ENCODE measurements at places on chromosomes 1 and 21. TPM values are rescaled to one million over a fixed set of nuclear protein-coding genes. Genes with fewer than 3 reads are reported as not detected.

DNA sequence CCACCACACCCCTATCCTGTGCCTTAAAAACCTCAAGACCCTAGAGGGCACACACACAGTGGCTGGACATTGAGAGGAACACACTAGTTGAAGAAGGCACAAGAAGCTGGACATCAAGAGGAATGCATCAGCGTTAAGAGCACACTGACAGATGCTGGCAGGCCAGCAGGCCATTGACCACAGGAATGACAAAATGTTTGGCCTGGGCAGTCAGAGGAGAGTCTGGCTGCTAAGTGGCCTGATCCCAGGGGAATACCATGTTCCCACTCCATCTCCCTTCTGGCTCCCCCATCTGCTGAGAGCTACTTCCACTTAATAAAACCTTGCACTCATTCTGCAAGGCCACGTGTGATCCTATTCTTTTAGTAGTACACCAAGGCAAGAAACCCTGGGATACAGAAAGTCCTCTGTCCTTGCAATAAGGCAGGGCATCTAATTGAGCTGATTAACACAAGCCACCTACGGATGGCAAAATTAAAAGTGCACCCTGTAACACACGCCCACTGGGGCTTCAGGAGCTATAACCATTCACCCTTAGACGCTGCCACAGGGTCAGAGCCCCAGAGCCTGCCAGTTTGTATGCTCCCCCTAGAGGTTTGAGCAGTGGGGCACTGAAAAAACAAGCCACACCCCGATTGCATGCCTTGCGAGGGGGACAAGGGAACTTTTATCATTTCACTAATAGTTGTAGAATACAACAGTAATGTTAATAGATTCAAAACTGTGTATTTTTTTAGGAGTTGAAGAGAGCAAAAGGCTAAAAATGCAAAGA, 1216.1 kb upstream of the NCAM2 start:
- DNase-seq, result no peak

DNA sequence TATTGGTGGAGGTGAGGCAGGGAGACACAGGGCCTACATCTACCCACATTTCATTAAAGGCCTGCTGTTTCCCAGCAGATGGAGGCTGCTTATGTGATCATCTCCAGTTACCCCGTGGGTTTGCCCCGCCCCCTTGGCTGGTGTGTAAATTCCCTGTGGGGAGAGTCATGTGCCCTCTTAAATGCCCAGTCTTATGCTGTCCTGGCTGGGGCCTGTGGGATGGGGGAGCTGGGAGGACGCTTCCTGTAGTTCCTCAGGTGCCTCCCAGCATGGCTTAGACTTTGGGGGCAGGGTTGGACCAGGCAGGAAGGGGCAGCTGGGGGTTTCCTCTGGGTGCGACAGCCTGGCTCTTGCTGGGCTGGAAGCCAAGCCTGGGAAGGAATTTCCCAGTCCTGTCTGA, 15.5 kb upstream of the CITED4 start:
- peak; percentile 94 for DNase-seq

GRCh38 chr1:213686983-213687382, 300.8 kb upstream of the PROX1 start:
- no peak for DNase-seq

GRCh38 chr1:218553197-218553596, 208.1 kb downstream of the TGFB2 start:
- no peak for DNase-seq

- DNase-seq, result no peak
Measured at GRCh38 chr1:69172003-69173000, 395.4 kb upstream of the LRRC7 start.

DNA sequence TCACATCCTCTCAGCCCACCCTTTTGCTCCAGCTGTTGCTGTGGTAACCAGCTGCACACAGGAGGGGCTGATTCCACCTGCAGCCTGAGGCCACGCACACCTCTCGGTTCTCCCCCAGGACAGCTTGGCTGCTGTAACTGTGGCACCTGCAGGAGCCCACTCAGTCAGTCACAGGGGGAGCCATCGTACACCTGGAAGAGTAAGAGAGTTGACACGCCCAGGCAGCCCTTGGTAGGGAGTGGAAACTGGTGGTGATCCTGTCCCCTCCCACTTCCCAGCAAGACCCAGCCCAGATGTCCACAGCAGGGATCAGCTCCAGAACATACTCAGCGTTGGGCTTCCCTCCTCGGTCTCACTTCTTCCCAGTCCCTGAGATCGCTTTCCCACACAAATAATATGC, 32.2 kb upstream of the BACE2 start:
- no peak for DNase-seq

- DNase-seq, result no peak
Measured at GRCh38 chr1:240492832-240493440, 119.0 kb downstream of the GREM2 start.

- DNase-seq, result peak; percentile 45
Measured at GRCh38 chr1:15618077-15618654, 908 bp downstream of the DDI2 start.

DNA sequence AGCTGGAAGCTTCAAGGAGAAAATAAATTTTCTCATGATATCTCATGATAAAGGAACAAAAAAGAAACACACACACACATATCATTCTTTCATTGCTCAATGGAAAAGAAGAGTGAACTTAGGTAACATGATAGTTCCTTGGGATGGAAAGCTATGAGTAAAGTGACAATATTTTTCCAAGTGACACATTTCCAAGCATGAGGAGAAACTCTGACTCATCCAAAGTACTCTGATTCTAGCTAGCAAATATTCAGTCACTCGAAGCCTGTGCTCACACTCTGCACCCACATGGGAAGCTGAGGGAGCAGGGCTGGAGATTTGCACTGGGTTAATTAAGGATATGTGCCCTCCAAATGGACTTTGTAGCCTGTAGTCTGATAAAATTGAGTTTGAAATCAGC, 222.4 kb downstream of the LRRC40 start:
- peak; percentile 39 for DNase-seq

The CFHR4 gene
- not detected for total RNA-seq

DNA sequence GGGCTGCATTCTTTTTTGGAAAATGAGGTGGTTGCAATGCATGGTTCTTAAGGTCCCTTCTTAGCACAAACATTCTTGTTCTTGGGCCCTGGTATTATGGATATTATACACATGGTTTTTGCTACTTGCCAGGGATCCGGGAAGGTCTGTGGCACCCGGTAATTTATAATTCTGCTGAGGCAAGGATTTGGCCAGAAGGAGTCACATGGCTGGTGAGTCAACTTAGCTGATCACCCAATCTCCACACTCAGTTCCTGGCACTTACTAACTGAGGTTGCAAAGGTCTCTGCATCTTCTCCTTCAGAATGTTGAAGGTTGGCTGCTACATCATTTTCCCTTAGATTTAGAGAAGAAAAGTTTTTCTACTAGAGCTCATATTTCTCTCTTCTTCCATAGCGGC, 112.5 kb downstream of the ROR1 start:
- no peak for DNase-seq

DNA sequence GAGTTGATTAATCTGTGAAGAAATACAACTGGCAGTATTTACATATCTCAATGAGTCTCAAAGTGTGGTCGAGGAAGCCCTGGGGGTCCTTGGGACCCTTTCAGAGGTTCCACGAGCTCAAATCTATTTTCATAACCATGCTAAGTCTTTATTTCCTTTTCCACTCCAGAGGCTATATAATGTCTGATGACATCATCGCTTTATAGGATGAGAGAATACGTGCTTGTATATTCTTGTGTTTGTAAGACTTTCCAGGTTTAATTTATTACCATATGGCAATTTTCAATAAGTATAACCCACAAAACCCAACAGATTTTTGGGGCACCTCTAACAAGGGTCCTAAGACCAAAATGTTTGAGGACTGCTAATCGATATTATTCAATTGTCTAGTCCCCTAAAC, 1.4 kb upstream of the SLC19A2 start:
- DNase-seq, result no peak

The FLG gene
- total RNA-seq, result not detected

DNA sequence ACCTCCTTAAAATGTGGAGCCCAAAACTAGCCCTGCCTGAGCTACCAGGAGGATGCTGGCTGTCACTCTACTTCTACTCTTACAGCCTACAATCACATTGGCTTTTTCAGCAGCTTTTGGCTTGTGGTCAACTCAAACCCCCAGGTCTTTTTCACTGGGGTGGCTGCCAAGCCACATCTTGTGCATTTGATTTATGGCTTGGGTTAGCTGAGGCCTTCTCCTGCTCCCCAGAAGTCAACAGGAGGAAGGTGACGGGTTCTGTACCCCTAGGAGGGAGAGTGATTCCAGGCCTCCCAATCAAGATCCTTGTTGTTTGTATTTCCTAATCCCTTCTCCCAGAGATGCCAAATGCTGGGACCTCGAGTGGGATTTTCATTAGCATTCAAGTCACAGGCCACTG, 124.3 kb downstream of the LACTBL1 start:
- DNase-seq, result no peak

The RHEX gene
- not detected for total RNA-seq

The TNFRSF4 gene
- total RNA-seq, result 1.5 TPM

The ALX3 gene
- total RNA-seq, result not detected

GRCh38 chr1:80495806-80496205, 1304.9 kb upstream of the ADGRL2 start:
- DNase-seq, result no peak

DNA sequence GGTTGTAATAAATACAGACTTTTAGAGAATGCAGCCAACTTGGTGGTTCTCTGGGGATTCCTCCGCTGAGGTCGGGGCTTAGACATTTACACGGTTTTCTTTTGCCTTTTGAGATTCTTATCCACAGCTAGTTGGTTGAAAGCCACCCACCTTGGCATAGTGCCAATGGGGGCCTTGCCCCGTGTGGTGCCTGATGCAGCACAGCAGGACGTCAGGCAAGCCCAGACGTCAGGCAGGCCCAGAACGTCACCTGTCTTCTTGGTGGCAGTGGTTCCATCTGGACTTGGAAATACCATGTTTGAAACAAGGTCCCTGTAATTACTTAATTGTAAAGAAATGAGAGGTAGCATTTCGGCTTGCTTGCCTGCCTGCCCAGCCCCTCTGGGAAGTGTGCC, 78.5 kb downstream of the GALNT2 start:
- DNase-seq, result no peak

GRCh38 chr1:178168536-178168935, 74.6 kb downstream of the RASAL2 start:
- DNase-seq, result no peak

GRCh38 chr1:71047635-71048607, at the start of gene PTGER3:
TSS of gene PTGER3 (minus strand) at chr1:71047816. CDS start at chr1:71047577, 239 bp downstream.
- peak; percentile 7 for DNase-seq

GRCh38 chr1:205972491-205973168, 29.4 kb upstream of the SLC26A9 start:
- no peak for DNase-seq

GRCh38 chr1:169025412-169025811, 81.1 kb upstream of the ATP1B1 start:
- DNase-seq, result no peak

The CD164L2 gene
- total RNA-seq, result not detected

- DNase-seq, result no peak
Measured at GRCh38 chr21:30577766-30578165, 12.4 kb downstream of the KRTAP22-2 start.

GRCh38 chr1:236060286-236060685, 4.6 kb downstream of the NID1 start:
- DNase-seq, result no peak

The S100A12 gene
- not detected for total RNA-seq

- peak; percentile 61 for DNase-seq
Measured at GRCh38 chr21:28436286-28436932, 556.3 kb downstream of the LTN1 start.

The MEX3A gene
- total RNA-seq, result 26.6 TPM

GRCh38 chr1:155169541-155169940, 3.6 kb downstream of the KRTCAP2 start:
- no peak for DNase-seq

GRCh38 chr1:201309416-201309815, 26.1 kb downstream of the PKP1 start:
- peak; percentile 75 for DNase-seq

DNA sequence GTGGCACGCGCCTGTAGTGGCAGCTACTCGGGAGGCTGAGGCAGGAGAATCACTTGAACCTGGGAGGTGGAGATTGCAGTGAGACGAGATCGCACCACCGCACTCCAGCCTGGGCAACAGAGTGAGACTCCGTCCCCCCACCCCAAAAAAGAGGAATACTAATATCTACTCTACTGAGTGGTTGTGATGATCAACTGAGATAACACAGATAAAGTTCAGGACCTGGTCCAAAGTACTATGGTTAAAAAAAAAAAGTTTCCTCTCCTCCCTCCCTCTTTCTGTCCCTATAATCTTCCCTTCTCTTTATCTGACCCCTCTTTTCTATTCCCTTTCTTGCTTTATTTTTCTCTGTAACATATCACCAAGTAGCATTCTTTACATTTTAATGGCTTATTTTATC, 4.0 kb upstream of the RORC start:
- no peak for DNase-seq

- DNase-seq, result no peak
Measured at GRCh38 chr1:179128520-179128919, 46.6 kb downstream of the TOR3A start.
